GM12878 (cell line): ENCODE measurements at places on chromosomes 1 and 21. TPM values are rescaled to one million over a fixed set of nuclear protein-coding genes. Genes with fewer than 3 reads are reported as not detected.

- H3K27me3 ChIP-seq: no peaks in the 10 kb centered on the region
- DNase-seq: no peak
- H3K4me3 ChIP-seq: no peak overlapping the region
- H3K36me3 ChIP-seq: no peaks in the 10 kb centered on the region
These were observed 61.0 kb downstream of the WDR4 start for GRCh38 chr21:42818328-42818749.

GRCh38 chr1:58104960-58105359 lies 441.6 kb downstream of the OMA1 start:
- H3K27ac ChIP-seq: no peak overlapping the region
- H3K4me1 ChIP-seq: peaks cover 21% of the 10 kb centered on the region

DNA sequence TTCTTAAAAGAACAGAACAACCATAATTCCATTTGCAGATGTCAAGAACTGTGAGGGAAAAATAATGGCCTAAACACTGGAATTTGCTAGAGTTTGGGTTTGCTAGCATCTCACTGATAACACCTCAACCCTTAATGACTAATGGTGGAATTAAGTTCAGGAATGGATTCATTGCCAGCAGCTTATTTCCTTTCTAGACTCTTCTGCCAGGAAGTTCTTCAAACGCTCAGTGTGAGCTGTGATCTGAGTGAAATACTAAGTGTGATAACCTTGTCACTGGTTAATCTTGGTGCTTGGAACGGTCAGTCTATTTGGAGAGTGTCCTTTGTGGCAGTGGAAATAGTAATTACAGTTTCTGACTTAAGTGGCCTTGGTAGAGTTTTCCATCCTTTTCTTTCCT lies 21.6 kb upstream of the PLEKHM2 start:
- peaks cover 4% of the 10 kb centered on the region for H3K36me3 ChIP-seq
- H3K4me3 ChIP-seq: no peak overlapping the region
- no peak overlapping the region for H3K27ac ChIP-seq
- no peaks in the 10 kb centered on the region for H3K27me3 ChIP-seq

- no peaks in the 10 kb centered on the region for H3K27me3 ChIP-seq
- no peaks in the 10 kb centered on the region for H3K36me3 ChIP-seq
- H3K27ac ChIP-seq: no peak overlapping the region
- H3K4me1 ChIP-seq: no peaks in the 10 kb centered on the region
These were observed 62.1 kb downstream of the DOP1B start for GRCh38 chr21:36218691-36219090.

DNA sequence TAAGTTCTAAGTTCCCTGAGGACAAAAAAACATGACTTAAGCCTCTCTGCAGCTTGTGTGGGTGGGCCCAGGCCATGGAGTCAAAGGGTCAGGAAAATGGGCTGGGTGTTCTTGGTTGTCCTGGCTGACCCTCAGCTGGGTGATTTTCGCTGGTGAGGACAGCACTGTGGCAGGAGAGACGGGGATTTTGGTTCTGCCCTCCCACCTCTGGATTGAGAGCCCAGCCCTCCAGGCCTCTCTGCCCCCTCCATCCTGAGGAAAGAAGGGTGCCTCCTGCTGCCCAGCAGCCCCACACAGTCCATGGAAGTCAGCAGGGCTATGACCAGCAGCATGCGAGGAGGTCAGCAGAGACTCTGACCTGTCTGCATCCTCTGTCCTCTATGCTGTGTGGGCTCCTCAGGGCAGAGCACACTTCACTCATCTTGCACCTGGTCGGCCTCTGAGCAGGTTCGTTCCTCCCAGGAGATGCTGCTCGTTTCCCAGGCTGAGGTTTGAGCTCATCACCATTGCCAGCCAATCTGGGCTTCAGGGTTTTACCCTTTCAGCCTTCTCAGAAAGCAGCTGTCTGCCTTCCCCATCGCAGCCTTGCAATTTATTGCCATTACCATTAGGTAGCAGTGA lies 26.5 kb downstream of the PHGDH start:
- no peaks in the 10 kb centered on the region for H3K4me1 ChIP-seq
- no peak for DNase-seq
- H3K27ac ChIP-seq: no peak overlapping the region
- no peaks in the 10 kb centered on the region for H3K27me3 ChIP-seq

- no peaks in the 10 kb centered on the region for H3K36me3 ChIP-seq
- H3K27ac ChIP-seq: no peak overlapping the region
- DNase-seq: no peak
- H3K4me1 ChIP-seq: peaks cover 21% of the 10 kb centered on the region
- no peaks in the 10 kb centered on the region for H3K27me3 ChIP-seq
These were observed 2.2 kb upstream of the KCNA3 start for GRCh38 chr1:110676970-110677369.

DNA sequence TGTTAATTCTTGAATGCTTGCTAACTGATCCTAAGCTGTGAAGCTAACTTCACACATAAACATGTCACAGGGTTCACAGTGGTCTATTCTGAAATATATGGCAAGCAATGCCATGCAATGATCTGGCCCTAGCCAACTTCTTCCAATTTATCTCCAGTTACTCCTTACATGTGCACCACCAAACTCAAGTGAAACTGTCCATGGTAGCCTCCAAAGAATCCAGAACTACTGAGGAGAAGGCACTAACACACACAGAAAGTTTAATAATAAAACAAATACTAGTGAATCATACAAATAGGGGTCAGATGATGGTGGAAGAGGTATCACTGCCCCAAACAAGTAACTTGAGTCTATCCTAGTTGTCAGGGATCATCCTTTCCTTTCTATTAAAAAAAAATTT lies 172.6 kb upstream of the RAB4A start:
- no peaks in the 10 kb centered on the region for H3K36me3 ChIP-seq
- H3K4me3 ChIP-seq: no peak overlapping the region
- DNase-seq: no peak

DNA sequence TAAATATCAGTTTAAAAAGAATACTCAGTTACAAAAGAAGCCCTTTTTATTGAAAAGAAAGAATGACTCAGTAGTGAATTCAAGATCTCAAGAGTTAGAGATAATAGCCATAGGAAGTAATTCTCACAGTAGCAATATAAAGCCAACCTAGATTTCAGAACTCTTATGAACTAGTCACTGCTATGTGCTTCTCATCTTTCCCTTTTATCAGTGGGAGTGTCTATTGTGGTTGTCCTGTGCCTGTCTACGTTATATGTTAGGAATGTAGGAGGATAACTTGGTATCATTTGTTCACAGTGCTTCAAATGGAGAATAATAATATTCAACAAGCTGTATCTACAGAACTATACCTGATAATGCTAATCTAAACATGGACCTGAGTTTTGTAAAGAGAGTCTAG lies 73.1 kb upstream of the RGS21 start:
- no peak for DNase-seq
- H3K4me3 ChIP-seq: no peak overlapping the region
- H3K4me1 ChIP-seq: no peaks in the 10 kb centered on the region
- H3K27me3 ChIP-seq: no peaks in the 10 kb centered on the region

SLFNL1 gene
- 0.18 and 0.24 TPM in 2 replicates for total RNA-seq

HIPK1 gene
- total RNA-seq: 26.5 and 28.0 TPM in 2 replicates

MYCL gene
- total RNA-seq: 1.4 and 1.7 TPM in 2 replicates

LYPLAL1 gene
- total RNA-seq: 24.9 and 25.7 TPM in 2 replicates

NOS1AP gene
- 0.15 TPM in 1 of 2 replicates, not detected in the other for total RNA-seq
